ENCODE measurements at places on chromosomes 13 and 19.

DNA sequence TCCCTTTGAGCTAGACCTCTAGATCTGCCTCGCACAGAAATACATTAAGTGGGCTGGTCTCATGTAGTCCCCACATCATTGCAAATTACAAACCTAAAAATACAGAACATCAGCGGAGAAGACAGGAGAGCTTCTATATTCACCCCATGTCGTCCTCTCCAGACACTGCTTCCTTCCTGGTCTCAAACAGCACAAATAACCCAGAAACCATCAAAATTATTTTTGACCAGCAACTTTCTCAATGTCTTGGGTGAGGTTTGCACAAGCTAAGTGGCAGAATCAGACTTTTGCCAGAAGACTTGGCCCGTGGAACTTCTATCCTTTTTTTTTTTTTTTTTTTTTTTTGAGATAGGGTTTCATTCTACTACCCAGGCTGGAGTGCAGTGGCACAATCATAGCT is 28.2 kb downstream of the CLEC17A start:
- DNase-seq = no peak

DNA sequence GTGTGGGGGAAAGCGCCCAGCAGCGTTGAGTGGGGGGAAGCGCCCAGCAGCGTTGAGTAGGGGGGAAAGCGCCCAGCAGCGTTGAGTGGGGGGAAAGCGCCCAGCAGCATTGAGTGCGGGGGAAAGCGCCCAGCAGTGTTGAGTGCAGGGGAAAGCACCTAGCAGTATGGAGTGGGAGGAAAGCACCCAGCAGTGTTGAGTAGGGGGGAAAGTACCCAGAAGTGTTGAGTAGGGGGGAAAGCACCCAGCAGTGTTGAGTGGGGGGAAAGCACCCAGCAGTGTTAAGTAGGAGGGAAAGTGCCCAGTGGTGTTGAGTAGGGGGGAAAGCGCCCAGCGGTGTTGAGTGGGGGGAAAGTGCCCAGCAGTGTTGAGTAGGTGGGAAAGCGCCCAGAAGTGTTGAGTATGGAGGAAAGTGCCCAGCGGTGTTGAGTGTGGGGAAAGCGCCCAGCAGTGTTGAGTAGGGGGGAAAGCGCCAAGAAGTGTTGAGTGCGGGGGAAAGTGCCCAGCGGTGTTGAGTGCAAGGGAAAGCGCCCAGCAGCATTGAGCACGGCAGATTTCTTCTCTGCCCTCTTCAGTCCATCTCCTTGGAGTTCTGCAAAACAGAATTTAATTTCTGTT is 138.4 kb downstream of the ATP11A start:
- no peak for DNase-seq

DNA sequence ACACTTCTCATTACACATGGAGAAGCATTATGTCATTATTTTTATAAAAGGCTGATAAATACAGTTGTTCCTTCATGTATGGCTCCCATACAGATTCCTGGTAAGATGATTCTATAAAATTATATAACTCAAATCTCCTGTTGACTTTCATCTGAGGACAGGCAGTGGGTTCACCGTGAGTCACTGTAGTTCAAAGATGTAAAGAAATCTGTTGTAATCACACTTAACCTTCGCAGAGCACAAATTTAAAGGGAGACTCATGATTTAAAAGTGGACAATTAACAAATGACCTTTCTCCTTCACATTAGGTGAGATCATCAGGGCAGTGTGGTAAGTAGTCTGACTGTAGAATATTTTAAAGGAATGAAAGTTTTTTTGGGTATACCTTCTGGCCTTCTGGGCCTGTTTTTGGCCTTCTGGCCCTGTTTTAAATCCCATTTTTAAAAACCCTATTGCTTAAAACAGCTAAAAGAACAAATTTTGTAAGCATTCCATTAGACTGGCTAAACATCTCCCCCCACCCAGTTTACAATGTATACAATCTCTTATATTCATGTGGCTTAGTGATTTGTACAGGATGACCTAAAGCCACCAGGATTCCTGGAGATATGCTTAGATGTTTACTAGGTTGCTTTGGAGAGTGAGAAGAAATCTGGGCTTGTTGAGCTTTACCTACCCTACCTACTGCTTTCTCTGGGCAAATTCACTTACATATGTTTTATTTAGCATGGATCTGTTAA is 171.2 kb downstream of the ITGBL1 start:
- no peak for DNase-seq

GRCh38 chr19:54616057-54616456 is 14.2 kb upstream of the LILRB1 start:
- DNase-seq = no peak

GRCh38 chr19:35883882-35884281 is 15.5 kb downstream of the APLP1 start:
- DNase-seq = no peak

DNA sequence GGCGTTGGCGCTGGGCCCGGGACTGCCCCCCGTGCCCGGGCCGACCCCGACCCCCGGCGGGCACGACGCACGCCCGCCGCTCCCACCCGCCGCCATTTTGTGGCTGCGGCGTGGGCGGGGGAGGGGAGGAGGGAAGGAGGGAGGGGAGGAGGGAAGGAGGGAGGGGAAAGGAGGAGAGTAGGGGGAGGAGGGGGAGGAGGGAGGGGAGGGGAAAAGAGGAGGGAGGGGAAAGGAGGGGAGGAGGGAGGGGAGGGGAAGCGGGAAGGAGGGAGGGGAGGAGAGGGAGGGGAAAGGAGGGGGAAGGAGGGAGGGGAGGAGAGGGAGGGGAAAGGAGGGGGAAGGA is at the start of gene BTBD2:
Gene BTBD2, minus strand, starts transcription at position 107 of the 343 bp plus-strand sequence. Its CDS starts 11 bp downstream, at position 96.
- DNase-seq = no peak

DNA sequence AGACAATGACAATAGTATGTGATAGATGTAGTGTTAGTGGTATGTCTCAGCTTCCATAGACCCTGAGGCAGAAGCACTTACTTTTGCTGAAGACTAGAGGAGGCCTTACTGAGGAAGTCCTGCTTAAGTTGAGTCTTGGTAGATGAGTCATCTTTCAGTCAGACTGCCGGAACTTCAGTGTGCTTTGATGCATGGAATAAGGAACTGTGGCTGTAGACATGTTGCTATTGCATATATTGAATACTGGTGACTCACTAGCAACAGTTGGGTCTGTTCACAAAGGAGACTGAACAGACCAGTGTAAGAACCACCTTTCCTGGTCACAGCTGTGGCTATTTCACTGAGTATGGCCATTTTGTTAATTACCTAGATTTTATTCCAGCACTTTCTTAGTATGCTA is 1000.6 kb downstream of the OLFM4 start:
- no peak for DNase-seq

GRCh38 chr19:18420930-18421329 is 1.7 kb downstream of the SSBP4 start:
- no peak for DNase-seq

- DNase-seq = no peak
Measured at GRCh38 chr19:35098413-35099049, 17.1 kb upstream of the FXYD3 start.

DNA sequence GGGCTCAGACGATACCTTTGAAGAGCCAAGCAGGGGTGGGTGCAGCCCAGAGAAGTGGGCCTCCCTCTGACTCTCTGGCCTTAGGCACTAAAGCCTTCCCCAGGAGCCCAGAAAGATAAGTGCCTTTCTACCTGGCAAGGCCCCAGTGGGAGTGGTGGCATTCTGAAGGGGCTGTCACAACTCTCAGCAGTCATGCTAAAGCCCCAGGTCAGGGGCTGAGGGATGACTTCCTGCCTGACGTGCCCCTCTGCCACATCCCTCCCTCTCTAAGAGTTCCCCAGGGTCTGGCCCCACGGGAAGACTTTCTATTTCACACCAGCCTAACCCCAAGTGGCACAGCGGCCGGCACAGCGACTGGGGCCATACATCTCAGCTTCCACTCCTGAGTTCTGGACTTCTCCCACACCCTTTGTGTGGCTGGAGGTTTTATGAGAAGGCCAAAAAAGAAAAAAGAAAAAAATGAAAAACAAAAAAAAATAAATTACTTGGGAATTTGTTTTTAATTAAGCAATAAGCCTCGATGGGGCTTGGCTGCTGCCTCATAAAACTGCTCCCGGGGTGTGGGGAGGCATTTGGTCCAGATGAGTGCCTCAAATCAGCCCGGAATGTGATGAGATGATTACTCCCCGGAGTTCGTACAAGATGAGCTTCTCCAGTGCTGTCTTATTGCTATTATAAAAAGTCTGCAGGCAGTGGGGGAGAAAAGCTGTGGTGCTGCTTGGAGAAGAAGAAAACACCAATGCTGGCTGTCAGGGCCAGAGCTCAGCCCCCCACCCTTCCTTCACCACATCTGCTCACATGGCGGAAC is 28.5 kb upstream of the PLEKHF1 start:
- no peak for DNase-seq

GRCh38 chr19:23999821-24000610 is 85.3 kb downstream of the ZNF726 start:
- DNase-seq = no peak

- no peak for DNase-seq
Measured at GRCh38 chr13:71798707-71799106, 68.3 kb downstream of the DACH1 start.

DNA sequence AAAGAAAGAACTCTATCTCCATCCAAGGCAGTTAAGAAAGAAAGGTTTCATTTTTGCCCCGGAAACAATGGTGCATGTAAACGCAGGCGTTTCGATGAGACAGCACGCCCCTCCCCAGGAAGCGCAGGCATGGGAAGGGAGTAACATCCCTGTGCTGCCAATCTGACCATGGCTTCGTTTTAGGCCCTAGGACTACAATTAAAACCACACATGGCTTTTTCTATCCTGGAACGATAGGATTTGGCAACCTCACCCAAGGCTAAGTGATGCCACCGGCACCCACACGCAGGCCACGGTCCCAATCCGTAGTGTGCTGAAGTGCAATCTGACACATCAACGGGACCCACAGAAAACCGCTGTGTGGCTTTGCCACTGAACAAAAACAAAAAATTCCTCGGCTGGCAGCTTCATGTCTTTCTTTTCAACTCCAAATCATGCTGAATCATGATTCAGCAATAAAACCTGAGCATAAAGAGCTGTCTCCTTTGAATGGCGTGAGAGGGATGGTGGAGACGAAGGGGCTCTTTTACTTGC is 24.2 kb downstream of the RANBP3 start:
- DNase-seq = no peak

DNA sequence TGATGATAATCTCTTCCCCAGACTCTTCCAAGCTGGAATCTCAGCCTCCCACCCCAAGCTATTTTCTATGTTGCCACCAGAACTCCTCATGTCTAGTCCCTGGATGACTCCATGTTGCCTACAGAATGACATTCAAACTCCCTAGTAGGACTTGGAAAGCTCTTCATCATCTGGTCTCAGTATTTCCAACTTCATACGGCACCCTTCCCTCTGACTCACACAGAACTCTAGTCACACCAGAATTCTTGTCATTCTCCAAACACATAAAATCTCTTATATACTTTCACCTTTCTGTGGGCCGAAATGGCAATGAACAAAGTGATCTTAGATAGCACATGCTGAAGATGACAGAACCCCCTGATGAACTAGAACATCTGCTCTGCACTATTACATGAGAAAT is 86.2 kb downstream of the CAB39L start:
- no peak for DNase-seq

DNA sequence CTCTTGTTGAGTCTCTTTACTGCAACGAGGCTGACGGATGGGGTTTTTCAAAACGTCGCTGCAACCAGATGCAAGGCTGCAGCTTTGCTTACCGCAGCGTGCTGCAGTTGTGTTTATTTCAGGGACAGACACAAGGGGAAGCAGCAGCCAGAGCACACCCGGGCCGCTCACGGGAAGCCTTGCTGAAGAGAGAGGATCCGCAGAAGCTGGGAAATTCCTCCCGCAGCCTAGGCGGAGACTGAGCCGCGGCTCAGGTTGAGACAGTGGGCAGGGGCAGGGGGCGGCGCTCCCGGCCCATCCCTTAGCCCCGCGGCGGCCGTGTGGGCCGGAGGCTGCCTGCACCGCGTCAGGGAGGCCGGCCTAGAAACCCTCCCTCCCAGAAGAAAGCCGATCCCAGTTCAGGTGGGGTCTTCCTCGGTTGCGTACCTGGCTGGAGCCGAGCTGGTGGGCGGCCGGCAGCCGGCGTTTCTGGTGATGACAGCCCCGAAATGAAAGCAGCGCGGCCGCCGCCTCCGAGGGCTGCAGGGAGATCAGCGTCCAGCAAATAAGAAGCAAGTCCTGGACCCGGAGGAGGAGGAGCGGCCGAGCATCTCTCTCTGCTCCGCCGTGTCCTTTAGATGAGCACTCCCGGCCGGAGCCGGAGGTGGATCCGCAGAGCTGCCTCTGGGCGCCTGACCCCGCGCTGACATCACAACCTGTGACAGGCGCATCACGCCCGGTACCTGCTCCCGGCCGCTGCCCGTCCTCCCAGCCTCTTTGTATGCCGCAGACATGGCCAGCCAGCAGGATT is at the start of gene FRY:
Gene FRY, plus strand, starts transcription at position 750 of the 790 bp plus-strand sequence. Its CDS starts 22 bp downstream, at position 772.
- DNase-seq = peak; percentile 87

GRCh38 chr13:98664047-98664446 is 87.1 kb upstream of the STK24 start:
- no peak for DNase-seq

DNA sequence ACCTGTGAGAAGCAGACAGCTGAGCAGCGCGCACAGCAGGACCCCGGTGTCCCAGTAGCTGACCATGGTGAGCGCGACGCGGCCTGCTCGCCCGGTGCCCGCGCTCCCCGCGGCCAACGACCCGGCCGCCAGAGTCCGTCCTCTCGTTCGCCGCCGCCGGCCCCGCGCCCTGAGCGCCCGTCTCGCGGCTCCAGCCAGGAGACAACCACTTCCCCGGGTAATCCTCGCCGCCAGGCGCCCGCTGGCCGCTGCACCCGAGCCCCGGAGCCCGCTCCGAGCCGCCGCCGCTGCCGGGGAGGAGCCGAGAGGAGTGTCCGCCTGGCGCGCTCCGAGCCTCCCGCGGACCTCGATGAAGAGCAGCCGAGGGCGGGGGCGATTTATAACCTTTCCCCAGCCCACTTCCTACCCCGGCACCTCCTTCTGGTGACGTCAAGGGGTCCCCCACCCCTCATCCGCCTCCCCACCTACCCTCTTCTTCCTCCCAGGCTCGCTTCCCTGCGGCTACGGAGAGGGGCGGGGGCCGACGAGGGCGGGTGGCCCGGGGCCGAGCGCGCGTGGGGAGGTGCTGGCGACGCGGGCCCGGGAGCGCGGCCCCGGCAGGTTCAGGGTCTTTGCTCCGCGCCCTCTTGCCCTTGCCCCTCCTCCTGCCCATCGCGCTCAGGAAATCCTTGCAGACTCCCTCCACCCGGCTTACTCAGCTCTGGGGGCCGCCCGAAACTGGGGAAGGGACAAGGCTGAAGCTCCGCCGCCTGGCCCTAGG is at the start of gene FLT1:
Gene FLT1, minus strand, starts transcription at position 351 of the 760 bp plus-strand sequence. Its CDS starts 285 bp downstream, at position 66.
- peak; percentile 80 for DNase-seq

GRCh38 chr19:36573895-36574720 is 1.0 kb upstream of the ZNF529 start:
- DNase-seq = peak; percentile 48

- DNase-seq = no peak
Measured at GRCh38 chr13:93767917-93768409, 541.4 kb downstream of the GPC6 start.

- no peak for DNase-seq
Measured at GRCh38 chr13:60162096-60162495, 1.6 kb downstream of the DIAPH3 start.

All from ecto neural progenitor cell (in vitro differentiated cells).